ENCODE measurements at places on chromosomes 3 and 15.

DNA sequence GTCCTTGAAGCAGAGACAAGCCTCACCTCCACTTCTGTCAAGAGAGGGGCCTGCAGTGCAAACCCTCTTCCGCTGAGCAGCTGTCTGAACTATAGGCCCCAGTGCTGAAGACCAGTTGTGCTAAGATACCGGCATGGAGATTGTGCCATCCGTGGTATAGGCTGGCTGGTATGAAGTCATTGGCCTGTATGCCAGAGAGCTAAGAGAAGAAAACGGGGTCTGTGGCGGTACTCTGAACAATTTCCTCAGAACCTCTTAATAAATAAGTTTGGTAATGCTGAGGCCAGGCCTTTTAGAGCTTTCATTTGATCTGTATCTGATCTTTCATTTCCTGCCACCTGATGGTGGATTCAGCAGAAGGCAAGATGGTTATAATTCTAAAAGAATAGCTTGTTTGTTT, 123.0 kb downstream of the LRIG1 start:
- no peak for DNase-seq

DNA sequence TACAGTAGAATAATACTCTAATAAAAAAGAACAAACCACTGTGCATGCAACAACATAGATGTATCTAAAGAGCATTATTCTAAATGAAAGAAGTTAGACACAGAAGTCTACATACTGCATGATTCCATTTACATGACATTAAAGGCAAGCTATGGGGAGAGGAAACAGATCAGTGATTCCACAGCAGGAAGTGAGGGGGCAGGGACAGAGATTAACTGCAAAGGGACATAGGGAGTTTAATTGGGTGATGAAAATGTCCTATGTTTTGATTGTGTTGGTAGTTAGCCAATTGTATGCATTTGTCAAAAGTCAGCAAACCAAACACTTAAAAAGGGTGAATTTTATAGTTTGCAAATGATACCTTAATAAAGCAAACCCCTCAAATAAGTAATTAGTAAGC, 13.8 kb downstream of the CRYGS start:
- DNase-seq = no peak

DNA sequence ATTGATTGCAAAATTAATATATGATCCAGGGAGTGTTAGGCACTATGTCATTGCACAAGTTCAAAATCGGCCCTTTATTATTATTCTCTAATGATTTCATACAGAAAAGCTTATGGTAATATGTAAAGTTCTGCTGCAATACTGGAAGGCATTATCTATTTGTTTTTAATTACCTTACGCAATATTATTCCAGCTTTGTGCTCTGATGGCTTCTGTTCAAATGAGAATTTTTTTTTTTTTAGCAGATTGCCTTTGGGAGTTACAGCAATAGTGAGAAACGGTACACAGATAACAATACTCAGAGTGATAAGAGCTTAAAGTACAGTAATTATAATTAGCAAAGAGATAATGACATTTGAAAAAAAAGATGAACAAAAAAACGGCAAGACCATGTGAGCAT, 602.2 kb upstream of the ALCAM start:
- no peak for DNase-seq

GRCh38 chr15:65610871-65611718, at the start of gene INTS14:
INTS14 (minus strand) TSS chr15:65611131; CDS start chr15:65607380, 3,751 bp downstream.
- DNase-seq = peak; percentile 86

DNA sequence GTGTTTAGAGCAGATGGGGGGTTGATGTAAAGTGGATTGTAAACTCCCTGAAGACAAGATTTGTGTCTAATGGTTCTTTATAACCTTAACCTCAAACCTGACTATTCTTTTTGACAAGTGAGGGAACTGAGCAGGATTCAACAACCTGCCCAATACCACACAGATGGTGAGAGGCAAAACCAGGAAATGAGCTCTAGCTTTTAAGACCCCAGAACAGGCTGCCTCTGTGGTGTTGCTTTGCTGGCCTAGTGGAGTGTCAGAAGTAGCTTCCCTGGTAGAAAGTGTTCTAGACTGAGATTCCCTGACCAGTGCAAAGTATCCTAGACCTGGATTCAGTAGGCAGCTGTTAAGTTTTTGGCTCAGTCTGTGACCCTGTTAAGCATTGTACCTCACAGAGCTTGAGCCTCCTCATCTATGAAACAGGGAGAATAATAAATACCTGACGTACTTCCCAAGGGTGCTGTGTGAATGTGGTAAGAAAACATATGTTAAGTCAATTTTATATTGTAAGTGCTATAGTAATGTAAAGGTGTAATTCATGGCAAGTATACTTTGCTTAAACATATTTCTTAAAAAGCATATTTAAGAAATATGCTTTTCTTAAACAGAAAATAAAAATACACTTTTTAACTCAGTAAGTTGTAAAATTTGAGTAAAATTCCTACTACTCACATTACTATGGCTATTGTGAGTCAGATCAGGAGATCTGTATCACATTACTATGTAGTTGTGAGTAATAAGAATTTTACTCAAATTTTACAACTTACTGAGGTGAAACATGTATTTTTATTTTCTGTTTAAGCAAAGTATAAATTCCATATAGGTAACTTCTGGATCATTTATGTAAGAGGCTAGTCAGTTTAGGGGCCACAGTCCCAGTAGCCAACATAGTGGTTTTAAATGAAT, 8.8 kb downstream of the GPR87 start:
- no peak for DNase-seq

DNA sequence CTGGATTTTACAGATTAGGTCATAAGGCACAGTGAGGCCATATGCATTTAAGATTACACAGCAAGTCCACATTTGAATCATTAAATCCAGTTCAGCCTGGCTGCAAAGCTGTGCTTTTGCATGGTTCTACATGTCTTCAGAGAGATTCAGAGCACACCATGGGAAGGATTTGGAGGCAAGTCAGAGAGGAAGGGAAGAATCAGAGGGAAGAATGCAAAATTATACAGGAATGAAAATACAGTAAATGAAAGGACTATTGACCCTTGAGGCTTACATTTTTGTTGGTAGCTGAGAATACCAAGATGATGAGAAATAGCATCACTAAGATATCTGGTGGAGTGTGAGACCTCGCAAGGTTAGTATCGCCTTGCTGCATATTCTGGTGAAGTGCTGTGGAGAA, 13.9 kb downstream of the FILIP1L start:
- no peak for DNase-seq

DNA sequence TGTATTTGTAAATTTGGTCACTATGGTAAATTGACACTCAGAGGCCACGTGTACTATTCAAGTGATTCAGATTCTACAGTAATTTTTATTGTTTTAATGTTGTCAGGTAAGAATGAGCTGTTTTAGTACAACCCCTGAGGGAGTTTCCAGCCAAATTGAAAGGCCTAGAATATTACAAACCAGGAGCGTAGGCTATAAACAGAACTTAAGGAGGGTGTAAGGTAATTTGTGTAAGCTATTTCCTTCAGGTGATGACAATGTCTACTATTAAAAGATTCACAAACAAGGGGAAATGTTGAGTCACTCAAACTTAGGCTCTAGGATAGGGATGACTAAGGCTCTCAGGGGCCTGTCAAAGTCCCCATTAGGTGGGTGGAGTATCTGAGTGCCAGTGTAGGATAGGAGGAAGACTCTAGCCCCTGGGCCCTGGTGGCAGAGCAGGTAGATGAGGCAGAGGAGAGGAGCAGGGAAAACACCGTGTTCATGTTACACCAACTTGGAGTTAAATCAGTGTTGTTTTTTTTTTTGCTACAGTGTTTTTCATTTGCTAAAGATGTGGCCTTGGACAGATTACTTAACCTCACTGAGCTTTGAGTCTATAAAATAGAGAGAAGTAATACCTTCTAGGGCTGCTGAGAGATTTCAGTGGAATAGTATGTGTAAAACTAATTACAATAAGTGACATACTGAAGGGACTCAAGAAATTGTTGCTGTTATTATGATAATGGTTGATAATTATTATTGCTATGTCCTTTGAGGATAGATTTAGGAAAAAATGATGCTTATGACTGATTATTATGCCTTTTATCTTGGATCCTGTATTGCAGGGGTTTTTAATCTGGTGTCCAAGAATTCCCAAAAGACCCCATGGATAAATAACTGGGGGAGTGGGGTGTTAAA, 10.3 kb downstream of the TM4SF1 start:
- DNase-seq = peak; percentile 43

DNA sequence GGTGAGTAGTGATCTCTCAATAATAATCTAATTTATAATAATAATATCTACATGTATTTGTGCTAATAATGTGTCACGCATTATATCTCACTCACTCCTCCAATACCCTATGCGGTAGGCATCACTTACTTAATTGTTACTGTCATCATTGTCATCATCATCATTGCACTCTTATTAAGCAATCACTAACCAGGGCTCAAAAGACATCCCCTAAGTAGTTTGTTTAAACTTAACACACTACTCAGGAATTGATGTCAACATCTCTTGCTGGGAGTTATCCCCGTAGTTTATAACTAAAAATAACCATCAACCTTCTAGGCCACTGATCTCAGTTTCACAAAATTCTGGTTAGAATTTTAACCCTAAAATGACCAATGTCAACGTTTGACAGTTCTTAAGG, 56.8 kb upstream of the ICE2 start:
- DNase-seq = no peak

DNA sequence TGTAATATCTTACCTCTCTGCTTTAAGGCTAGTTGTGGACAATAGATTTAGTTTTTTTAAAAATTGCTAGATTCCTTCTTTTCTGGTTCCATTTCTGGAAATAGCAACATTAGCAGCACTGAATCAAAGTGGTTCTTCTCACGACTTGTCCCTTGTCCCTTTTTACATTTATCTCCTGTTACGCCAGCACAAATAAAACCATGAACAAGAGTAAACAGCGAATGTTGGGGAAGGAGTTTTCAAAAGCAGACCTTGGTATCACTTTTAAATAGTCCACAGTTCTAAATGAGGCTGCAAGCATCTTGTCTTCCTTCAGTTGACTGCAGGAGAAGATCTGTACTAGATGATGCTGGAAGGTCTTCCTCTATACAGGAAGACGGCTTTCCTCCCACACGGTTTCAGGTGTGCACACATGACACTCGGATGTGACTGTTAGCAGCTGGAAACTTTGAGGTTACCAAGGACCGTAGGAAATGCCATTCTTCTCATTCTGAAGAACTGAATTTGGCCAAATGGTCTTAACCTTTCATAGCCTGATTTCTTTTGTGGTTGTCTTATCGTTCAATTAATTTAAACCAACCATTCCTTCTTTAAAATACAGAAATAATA, 251.0 kb upstream of the ICE2 start:
- no peak for DNase-seq

DNA sequence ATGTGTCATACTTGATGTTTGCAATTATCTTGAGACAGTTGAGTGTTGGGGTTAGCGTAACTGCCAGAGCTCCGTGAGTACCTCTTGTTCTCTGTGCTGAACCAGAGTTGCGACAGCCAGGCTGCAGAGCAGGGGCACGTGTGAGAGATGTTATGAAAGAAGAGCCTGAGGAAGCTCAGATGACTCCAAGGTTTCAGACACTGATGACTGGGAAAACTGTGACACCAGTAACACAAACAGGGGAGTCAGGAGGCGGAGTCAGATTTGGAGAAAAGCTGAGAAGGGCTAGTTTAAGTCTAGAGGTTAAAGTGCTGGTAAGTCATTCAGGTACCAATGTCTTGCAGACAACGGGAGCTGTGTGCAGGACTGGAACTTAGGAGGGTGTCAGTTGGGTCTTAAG, 45.0 kb downstream of the BLM start:
- no peak for DNase-seq
